IMR-90 (cell line): ENCODE measurements at places on chromosomes 4 and X. TPM values are rescaled to one million over a fixed set of nuclear protein-coding genes. Genes with fewer than 3 reads are reported as not detected.

Gene VCX3A
- total RNA-seq, result not detected in 2 replicates

Gene ALPK1
- 7.9 and 8.6 TPM in 2 replicates for total RNA-seq

Gene PLA2G12A
- total RNA-seq, result 8.9 and 17.4 TPM in 2 replicates

Gene PFKFB1
- under 0.01 TPM in 1 of 2 replicates, not detected in the other for total RNA-seq

Gene TASL
- not detected in 2 replicates for total RNA-seq
